ENCODE measurements at places on chromosomes 11 and 22.

- DNase-seq: no peak
These were observed 2.9 kb downstream of the SLC16A8 start for GRCh38 chr22:38080850-38081635.

DNA sequence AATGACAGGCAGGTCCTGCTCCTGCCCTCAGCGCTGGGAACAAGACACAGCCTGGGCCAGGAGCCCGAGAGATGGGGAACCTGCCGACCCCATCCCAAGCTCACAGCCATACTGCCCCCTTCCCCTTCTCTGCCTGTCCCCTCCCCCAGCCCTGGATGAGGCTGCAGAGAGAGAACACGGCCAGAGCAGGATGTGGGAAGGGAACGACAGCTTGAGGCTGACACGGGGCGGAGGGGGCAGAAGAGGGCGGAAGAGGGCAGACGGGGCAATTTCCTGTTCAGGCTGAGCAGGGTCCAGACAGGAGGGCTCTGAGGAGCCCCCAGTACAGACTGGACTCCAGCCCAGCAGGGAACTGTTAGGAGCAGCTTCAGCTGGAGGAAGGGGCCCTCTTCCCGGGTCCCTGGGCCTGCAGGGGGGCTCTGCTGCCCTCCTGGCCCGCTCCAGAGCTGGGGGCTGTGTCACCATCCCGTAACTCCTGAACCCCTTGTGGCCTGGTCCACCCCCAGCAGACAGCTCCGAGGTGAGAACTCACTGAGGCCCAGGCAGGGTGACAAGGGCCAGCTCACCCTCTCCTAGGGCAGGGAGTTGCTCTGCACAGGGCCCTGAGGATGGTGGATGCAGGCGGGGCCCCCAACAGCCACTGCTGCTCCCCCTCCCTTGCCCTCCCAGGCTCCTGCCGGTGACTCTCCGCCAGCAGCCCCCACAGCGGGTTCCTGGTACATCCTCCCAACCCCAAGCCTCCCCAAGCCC is 5.7 kb downstream of the CTSD start:
- no peak for DNase-seq

DNA sequence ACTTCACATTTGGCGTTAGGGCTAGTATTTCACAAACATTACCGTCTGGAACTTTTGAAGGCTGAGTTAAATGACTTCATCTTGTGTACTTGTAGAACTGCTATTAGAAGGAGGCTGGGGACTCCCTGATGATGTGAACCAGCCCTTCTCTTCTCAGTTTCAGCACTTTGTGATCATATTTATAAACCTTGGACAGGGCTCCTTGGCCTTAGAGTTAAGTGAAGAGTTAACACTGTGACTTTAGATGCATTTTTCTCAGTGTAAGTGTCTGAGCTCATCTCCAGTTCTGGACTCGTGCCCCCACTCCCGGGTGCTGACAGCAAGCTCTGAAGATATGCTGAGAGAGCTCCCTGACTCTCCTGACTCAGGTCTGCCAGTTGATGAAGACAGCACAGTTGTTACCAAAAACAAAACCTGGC is 8.4 kb downstream of the MIAT start:
- no peak for DNase-seq

- no peak for DNase-seq
These were observed 90.5 kb downstream of the PIWIL4 start for GRCh38 chr11:94657629-94658028.

- no peak for DNase-seq
These were observed 42.6 kb downstream of the ACER3 start for GRCh38 chr11:76903325-76903724.

DNA sequence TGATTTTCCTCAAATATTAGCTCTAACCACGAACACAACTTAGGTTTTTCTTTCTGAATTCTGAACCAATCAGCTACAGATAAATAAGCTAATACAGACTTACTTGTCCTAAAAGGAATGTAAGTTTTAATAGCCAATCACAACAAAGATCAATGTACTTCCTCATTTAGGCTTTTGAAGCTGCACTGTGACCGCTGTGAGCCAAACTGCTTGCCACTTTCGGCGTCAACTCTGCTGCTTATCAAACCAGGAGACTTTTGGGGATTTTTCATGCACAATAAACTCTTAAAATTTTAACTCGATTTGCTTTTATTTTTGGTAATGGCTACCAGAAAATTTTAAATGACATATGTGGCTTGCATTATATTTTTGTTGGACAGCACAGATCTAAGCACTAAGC is 92.5 kb downstream of the TMPRSS5 start:
- no peak for DNase-seq

DNA sequence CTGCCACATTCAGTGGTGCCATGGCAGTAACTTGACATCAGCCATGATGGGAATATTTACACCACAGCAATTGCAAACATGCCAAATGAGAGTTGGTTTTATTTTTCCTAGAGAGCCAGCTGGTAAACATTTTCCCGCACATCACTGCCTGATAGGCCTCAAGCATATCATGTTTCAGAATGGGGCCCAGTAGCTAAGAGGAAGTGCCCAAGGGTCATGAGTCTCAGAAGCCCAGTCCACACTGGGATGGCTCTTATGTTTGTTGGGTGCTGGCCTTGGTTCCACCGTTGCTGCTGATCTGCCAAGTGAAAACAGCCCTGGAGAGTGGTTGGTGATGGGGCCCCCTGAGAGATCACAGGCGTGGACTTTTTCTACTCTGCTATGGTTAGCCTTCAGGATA is 64.3 kb upstream of the NAV2 start:
- DNase-seq: no peak

GRCh38 chr22:23446796-23447350 is 133.2 kb downstream of the IGLL1 start:
- no peak for DNase-seq

- no peak for DNase-seq
These were observed 14.4 kb downstream of the DAGLA start for GRCh38 chr11:61694602-61694939.

- peak; percentile 66 for DNase-seq
These were observed 6.5 kb downstream of the HMBS start for GRCh38 chr11:119091178-119091577.

DNA sequence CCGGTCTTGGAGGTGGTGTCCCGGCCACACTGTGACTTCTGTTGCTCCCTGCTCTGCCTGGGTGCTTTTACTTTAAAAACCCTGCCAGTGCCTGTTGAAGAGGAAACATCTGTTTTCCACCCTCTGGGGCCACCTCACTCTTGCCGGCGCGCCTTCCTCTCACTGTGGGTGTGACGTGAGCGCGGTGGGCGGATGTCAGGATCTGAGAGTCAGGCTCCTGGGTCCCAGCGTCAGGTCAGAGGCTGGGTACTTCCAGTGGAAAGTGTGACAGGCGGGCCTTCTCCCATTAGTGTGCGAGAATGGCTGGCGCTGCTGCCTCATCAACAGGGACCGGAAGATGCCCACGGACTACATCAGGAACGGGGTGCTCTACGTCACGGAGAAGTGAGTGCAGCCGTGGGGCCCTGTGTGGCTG is 54.2 kb downstream of the GRAMD4 start:
- DNase-seq: no peak

DNA sequence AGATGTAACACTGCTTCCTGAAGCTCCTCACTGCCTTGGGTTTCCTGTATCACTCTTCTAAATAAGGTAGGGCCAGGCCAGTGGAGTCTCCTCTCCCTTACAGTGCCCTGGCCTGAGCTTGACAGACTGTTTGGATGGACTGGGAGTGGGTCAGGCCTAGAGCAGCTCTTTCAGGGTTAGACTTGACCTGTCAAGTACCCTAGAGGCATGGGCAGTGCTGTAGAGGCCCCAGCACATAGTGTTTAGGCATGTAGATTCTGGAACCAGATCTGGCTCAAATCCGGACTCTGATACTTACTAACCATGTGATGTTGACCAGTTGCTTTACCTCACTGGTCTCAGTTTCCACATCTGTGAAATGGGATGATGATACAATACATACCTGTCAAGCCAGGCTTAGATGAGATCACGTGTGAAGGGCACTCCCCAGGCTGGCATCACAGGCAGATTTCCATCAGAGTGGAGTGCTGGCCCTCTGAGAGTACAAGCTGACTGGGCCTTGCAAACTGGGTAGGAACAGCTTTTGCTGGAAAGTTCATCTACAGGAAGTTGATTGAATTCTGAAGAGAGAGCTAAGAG is 1.4 kb upstream of the MICAL2 start:
- DNase-seq: peak; percentile 48

GRCh38 chr11:34564406-34564805 is 50.8 kb upstream of the ELF5 start:
- no peak for DNase-seq

- DNase-seq: peak; percentile 65
These were observed 85.5 kb downstream of the ENTHD1 start for GRCh38 chr22:39808081-39808480.

DNA sequence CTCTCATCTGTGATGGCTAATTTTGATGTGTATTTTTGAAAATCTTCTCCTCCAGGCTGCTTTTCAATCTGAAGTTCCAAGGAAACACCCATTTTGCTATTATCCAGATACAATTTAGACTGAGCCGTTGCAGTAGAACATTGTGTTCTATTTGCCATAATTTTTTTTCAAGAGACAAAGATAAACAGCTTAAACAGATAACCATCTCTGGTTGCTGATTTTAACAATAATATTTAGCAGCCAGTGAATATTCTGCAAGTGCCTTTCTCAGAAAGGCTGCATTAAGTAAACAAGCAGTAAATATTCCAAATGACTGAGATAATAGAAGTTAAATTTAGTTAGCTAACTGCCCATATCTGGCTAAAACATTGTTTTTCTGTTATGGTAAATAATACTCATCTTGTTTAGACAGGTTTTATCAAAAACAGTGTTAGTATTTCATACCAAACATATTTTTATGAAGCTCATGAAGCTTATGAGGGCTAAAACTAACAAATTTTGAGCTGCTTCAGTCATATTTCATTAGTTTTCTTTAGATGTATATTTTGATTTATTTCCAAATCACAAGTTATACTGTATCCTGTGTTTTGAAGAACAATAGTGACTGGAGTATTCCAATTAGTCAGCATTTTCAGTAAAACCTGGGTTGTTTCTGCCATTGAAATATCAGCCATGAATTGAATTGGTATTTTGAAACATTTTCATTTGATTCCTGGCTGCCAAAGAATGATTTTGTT is 206.7 kb downstream of the SBF2 start:
- no peak for DNase-seq

- peak; percentile 89 for DNase-seq
These were observed 862 bp downstream of the TPP1 start for GRCh38 chr11:6618117-6619003.

- no peak for DNase-seq
These were observed 311.0 kb downstream of the BUD13 start for GRCh38 chr11:116461789-116462188.

GRCh38 chr11:104422324-104422944 is 258.5 kb upstream of the PDGFD start:
- no peak for DNase-seq

DNA sequence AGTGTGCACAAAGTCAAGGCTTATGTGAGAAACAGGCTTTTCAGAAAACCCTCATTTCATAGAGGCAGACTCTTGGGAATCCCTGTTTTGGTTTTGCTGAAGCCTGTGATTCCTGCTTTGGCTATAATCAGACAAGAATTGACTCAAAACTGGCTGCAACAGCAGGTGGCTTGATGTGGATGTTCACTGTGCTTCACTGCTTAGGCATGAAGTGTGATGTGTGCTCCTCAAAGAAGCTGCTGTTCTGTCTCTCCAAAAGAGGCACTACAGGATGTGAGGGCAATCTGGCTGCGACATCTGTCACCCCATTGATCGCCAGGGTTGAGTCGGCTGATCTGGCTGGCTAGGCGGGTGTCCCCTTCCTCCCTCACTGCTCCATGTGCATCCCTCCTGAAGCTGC is 103.5 kb downstream of the C11orf58 start:
- DNase-seq: no peak

GRCh38 chr11:122354025-122354697 is 238.1 kb upstream of the BLID start:
- DNase-seq: no peak

GRCh38 chr11:12142176-12142575 is 31.8 kb downstream of the MICAL2 start:
- no peak for DNase-seq

DNA sequence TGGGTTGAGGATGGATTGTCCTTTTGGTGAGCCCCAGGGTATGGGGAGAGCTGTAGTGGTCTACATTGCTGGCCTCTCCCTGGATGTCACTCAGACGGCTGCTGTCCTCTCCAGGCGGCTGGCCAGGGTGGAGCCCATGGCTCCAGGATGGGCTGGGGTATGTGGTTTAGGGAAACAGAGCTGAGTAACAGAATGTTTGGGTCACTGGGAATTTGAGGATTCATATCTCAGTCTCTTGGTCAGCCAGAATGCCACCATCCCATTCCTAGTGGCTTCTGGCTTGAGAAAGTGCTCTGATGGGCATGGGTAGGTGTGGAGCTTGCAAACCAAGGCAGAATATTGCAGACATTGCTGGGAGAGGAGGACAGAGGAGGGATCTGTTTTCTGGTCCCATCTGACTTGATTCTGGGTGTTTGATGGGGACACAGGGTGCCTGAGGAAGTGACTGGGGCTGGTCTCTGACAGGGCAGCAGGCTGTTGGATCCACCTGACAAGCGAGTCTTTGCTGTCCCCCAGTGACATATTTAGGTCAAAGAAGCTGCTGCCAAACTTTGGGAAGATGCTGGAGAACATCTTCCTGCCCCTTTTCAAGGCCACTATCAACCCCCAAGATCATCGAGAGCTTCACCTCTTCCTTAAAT is 41.4 kb downstream of the AMPD3 start:
- no peak for DNase-seq
